NCI-H2081 treated with DMSO at 0.1 percent for 48 hours (cell line): ENCODE measurements at places on chromosomes 6 and 20.

- DNase-seq, result no peak
Observed at GRCh38 chr20:878511-879307, 37.4 kb downstream of the ANGPT4 start.

DNA sequence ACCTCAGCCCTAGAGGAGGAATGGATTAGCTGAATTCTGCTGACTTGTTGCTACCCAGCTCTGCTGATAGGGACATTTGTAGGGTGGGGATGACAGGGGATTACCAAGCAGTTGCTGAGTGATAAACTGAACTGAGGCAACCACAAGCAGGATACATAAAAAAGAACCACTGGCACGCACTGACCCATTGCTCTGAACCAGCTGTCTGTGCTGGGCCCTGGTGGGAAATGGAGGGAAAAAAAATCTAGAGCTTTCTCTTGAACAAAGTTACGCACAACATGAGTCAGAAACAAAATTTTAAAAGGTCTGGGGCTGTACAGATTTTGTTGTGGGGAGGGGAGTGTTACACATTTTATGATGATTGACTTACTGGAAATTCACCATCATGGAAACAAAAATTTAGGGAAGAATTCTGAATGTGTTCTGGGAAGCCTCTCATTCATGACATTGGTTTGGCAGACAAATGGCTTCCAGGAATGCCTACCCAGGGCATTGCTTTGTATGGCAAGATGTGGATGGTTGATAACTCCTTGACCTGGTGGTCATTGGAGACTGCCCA is 37.7 kb downstream of the FOXO3 start:
- no peak for DNase-seq

- DNase-seq, result no peak
Observed at GRCh38 chr6:35552285-35552917, 39.7 kb upstream of the TULP1 start.

GRCh38 chr6:12459945-12460661 is 169.9 kb downstream of the EDN1 start:
- DNase-seq, result no peak

DNA sequence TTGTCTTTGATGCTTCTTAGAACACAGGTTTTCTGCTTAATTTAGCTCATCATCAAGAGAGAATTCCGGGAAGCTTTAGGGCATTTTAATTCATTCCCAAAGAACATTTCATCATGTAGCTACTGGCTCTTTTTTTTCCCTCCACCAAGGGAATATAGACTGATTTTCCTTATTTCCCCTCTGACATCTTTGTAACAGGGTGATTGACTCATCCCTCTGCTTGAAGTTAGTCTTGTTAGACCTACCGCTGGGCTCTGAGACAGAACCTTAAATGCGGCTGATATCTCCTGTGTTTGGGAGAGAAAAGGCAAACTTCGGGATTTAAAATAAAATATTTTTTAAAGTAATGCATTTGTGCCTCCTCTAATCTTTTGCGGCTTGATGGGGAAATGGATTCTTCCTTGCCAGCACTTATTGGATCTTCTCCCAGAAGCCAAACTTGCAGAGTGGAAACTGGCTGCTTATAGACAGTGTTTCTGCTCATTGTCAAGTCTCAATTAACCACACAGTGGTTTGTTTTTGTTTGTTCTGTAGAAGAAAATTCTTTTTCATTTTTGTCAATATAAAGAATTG is 272.7 kb upstream of the PLCB4 start:
- DNase-seq, result no peak

DNA sequence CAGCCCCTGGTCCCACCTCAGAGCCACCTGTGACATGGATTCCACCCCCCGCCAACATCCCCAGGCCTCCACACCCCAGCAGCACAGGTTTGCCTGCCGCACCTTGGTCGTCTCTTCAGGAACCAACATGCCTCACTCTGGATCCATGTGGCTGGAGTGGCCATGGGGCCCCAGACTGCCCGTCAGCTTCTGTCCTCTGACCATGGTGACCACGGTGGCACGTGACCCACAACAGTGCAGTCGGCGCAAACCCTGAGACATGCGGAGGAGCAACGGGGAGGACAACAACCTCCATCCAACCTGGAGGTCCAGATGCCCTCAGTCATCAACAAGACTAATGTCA is 85.6 kb downstream of the ANKRD60 start:
- DNase-seq, result no peak

DNA sequence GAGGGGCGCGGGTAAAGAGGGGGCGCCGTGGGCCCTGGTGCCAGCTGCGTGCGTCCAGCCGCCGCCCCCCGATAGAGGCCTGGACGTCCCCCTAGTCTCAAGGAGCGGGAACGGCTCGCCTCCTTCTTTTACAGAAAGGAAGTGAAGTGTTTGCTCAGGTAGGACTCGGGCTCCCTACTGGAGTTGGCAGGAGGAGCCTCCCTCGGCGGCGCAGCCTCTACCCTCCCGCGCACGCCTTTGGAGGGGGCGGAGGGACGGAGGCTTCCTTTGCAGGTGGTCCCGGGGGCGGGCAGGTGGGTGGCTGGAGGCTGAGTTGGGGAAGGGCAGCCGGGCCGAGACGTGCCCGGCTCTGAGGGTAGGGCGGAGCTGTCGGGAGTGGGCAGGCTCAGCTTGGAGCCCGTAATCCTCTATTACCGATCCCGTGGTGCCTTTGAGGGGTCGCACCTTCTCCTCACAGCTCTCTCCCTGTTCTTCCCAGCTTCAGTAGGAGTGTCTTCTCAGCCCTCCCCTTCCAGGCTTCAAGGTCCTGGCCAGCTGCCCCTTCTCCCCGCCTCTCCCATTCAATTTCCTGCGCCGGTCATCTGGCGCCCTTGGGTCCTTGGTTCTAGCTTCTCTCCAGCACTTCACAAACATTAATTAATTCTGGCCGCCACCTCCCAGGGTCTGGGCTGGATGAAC is 728 bp downstream of the ITPR3 start:
- DNase-seq, result no peak

- peak; percentile 35 for DNase-seq
Observed at GRCh38 chr6:26553264-26553634, 15.1 kb downstream of the HMGN4 start.

DNA sequence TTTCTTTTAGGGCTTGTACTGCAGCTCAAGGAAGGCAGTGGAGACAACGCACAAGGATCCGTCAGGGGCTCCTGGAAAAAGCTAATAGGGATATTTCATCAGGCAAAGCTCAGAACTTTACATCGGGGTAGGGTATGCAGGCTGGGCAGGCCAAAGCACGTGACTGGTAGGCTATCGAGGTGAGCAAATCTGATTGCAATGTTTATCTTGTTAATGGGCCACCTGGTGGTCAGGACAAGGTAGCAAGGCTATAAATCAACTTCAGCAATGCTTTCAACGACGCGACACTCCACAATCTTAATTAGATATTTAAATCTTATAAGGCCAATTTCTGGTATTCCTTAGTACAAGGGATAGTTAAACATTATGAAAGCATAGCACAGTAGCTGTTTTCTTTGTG is 1302.8 kb upstream of the EYS start:
- DNase-seq, result no peak

GRCh38 chr20:14199111-14199510 is 138.3 kb downstream of the FLRT3 start:
- no peak for DNase-seq

DNA sequence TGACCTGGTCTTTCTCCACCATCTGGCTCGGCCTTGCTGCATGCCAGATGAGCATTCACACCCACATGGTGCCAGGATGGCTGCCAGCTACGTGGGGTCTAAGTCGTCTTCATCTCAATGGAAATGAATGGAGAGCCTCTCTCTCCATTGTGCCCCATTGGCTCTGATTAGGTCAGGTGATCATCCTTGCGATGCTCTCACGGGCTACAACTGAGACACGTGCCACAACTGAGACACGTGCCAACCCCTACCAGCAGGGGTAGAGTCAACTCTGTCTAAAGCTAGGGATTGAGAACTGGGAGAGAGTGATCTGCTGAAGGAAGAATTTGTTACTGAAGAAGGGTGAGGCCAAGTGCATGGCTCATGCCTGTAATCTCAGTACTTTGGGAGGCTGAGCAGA is 67.3 kb upstream of the RALY start:
- no peak for DNase-seq
